Effector memory CD8-positive, alpha-beta T cell (primary cell): ENCODE measurements at places on chromosomes 16 and 17.
A peak's percentile ranks its signal among the peaks of the same experiment; 100 is the strongest.

GRCh38 chr17:21475571-21475970 is 99.4 kb downstream of the KCNJ12 start:
- no peak for DNase-seq

- no peak for DNase-seq
Observed at GRCh38 chr17:72249441-72249840, 128.6 kb downstream of the SOX9 start.

DNA sequence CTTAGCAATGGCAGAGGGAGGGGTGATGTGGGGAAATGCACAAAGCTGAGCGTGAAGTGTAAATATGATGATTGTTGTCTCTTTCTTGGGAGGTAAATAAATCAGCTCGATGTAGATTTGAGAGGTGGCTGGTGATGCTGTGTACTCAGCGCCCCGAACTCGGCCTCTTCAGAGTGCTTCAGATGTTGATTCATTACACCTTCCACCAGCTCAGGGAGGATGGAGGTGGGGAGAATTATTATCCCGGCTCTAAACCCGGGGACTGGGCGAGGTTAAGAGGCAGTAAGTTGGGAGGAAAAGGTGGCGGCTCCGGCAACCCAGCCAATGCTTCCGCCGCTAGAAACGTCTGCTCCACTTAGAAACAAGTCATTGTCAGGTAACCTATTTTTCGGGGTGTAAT is 86.5 kb downstream of the RPA1 start:
- DNase-seq = no peak

GRCh38 chr16:21603928-21604327 is 4.6 kb downstream of the METTL9 start:
- no peak for DNase-seq

GRCh38 chr17:2695961-2696760 is 15.4 kb downstream of the CLUH start:
- DNase-seq = no peak

DNA sequence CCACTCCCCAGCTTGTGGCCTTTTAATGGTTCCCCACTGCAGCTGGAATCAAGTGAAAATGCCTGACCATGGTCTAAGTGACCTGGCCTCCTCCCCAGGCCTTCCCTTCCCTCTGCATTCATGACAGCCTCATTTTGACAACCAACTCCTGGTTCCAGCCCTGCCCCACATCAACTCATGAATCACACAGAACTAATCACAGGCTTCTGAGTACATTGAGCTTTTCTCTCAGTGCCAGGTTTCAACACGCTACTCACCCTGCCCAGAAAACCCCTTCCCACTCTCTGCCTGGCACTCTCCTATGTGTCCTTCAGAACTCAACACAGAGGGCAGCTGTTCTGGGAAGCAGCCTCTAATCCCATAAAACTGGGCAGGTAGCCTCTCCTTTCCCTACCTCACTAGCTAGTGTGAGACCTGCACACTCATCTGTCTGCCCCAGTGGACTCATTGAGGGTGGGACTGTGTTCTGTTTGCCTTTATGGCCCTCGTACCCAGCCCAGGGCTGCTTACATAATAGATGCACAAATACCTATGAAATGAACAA is 313.6 kb downstream of the GRIN2A start:
- no peak for DNase-seq

GRCh38 chr16:1781254-1781653 is 1.1 kb downstream of the SPSB3 start:
- no peak for DNase-seq

- DNase-seq = no peak
Observed at GRCh38 chr16:66264311-66265047, 102.0 kb upstream of the CDH5 start.

GRCh38 chr16:20995711-20996110 is 95.1 kb downstream of the LYRM1 start:
- DNase-seq = no peak

- DNase-seq = no peak
Observed at GRCh38 chr17:13027246-13027645, 9.4 kb upstream of the ELAC2 start.

DNA sequence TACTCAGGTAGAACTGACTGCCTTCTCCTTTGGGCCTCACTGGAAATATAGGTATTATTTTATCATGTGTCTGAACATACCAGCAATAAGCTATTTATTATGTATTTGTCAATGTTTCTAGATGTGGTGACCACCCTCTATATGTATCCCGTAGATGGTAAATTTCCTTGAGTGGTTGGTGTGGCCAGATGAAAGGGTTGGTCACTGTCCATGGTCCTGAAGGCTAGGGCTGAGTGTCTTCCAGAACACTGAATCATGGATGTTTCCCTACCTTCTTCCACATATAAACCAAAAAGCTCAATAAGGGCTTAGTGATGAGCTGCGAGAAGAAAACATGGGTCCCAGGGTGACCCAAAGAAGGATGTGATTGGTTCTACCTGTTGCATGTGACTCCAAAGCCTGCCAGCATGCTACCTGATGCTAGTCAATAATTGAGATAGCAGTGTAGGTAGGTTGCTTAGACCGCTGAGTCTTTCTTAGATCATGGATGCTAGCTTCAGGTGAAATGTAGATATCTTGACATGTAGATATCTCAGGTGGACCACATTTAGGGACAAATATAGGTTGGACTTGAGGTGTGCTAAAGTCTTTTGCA is 150.3 kb downstream of the ASIC2 start:
- DNase-seq = no peak

GRCh38 chr17:60392042-60392844 is at the start of gene USP32:
USP32 (minus strand) TSS chr17:60392133; CDS start chr17:60391939, 194 bp downstream.
- peak; percentile 96 for DNase-seq

DNA sequence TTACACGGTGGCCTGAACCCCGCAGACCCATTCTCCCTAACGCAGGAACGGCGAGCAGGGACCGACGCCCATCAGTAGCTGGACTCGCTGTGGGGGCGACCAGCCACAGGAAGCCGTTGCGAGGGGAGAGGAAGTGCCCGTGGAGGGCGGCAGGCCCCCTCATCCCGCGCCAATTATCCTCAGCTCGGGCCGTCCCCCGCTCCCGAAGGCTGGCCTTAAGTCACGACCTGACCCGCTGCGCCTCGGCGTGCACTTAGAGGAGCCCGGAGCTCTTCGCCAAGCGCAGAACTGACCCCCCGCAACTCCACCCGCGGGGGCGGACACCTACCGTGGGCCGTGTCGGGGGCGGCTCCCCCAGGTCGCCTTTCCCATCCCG is 401 bp downstream of the ARL16 start:
- DNase-seq = no peak

DNA sequence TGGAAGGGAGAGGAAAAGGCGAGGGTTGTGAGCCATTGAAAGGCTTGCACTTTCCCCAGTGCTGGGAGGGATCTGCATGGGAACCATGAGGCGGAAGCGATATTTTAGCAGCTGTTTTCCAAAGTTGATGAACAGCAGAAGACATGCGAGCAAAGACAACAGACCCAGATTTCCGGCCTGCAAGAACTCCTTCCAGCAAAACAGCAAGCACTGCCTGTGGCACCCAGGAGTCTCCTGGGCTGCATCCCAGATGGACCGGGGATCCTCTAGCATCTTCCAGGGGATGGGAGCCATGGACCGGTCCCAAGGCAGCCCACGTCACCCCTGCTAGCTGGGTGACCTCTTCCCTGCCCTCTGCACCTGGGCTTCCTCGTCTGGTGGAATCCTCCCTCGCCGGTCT is 162.8 kb downstream of the IRF8 start:
- no peak for DNase-seq

DNA sequence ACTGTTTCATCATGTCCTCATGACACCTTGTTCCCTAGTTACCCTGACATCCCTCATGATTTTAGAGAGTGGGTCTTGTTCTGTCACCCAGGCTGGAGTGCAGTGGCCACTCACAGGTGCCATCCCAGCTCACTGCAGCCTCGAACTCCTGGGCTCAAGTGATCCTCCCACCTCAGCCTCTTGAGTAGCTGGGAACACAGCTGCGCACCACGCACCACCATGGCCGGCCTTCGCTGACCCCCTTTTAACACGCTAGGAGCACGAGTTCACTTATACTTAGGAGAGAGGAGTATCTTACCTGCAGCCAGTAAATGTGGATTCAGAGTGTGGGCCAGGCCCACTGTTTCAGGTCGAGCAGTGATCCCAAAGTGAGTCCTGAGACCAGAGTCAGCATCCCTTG is 21.4 kb downstream of the NT5M start:
- no peak for DNase-seq

DNA sequence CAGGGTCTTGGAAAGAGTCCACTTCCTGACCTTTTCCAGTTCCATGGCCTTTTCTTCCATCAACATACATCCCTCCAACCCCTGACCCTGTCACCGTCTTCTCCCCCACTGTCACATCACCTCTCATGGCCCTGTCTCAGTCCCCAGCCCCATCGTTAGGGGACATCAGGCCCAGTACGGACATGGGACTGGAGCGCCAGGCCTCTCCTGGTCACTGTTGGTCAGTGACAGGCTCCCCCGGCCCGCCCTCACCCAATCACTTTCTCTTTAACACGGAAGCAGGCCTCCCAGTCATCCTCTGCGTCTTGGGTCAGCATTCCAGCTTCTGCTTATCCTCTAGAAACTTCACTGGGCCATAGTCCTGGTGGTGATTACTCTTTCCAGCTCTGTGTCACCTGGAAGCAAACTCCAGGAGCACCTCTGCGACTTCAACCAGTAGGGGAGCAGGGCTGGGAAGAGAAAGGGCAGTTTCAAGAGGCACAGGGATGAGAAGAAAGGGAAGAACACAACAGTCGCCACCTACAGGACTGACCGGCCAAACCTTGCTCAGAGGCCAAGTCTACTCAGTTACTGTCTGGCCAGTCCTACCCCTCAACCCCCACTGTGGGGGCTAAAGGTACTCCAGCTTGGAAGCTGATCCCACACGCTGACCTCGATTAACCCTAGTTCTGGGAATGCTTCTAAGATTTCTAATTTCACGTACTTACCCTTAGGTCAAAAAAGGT is 15.9 kb upstream of the ICAM2 start:
- no peak for DNase-seq

DNA sequence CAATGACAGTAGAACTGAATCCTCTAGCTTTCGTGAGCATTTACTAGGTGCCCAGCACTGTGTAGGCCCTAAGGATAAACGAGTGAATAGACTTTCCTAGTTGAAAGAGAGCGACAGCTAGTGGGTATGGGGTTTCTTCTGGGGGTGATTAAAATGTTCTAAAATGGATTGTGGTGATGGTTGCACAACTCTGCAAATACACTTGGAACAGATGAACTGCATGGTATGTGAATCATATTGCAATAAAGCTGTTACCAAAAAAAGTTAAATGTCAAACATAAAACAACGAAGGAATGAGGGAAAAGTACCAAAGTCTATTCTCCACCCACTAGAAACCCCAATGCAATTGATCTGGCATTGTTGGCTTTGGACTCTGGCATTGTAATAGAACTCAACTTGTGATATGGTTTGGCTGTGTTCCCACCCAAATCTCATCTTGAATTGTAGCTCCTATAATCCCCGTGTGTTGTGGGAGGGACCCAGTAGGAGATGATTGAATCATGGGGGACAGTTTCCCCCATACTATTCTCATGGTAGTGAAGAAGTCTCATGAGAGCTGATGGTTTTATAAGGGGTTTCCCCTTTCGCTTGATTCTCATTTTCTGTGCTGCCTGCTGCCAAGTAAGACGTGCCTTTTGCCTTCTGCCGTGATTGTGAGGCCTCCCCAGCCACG is 70.5 kb downstream of the MARF1 start:
- DNase-seq = no peak

- DNase-seq = no peak
Observed at GRCh38 chr17:56244268-56244890, 91.1 kb downstream of the ANKFN1 start.

DNA sequence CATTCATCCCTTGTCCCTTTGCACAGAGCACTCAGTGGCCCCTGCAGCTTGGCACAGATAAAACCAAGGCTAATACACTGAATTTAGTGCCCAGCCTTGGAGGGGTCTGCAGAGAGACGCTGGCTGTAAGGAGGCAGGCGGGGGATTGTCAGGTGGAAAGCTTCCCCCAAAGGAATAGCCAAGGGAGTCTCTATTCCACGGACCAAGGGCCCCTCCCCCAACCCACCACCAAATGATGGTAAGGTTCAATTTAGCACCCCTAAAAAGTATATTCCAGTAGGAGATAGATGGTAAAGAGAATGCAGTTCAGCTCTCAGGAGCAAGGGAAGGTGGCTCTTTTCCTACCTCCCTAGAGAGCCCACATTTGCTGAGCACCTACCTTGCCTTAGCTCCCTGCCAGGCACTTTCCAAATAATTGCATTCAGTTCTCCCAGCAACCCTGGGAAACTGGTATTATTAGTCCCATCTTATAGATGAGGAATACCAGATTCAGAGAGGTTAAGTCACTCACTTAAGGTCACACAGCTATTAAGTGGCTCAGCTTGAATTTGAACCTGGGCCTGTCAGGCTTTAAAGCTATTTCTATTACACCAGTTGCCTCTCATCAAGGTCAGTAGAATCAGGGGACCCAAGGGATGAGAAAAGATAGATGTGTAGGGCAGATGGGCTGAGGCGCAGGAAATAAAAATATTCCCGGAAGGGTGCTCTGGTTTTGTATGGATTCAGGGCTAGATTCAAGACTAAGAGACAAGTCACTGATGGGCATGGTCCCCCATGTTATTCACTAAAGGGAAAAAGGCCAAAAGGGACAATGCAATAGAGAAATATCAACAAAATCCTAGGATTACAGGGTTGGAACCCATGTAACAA is 20.0 kb upstream of the ZFHX3 start:
- no peak for DNase-seq

DNA sequence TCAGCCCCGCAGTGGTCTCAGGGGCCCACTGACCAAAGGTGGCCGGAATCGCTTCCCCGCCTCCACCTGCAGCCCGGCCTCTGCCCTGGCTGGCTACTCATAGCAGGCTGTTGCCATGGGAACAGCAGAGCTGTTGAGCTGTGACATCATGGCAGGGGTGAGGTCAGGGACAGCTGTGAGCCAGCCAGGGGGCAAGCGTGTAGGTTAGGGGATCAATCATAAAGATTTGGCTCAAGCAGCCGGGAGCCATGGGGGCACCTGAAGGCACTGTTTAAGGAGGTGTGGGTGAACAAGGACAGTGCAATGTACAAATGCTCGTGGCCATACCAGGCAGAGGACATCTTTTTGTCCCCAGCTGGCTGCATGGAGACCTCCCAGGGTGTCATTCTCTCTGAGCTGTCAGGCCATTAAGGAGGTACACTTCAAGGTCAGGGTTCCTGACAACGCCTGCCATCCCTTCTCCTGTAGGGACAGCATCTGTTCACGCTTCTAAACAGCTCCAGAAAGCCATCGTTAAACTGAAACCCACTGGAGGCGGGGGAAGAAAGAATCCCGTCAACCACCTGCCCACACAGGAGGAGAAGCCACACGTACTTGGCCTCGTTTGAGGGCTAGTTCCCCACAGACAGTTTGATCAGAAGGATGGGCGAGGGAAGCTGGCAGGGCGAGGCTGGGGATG is at the start of gene CEP295NL:
CEP295NL (minus strand) TSS at position 101 of the 679 bp plus-strand sequence. CDS start 1,373 bp downstream, outside the sequence.
- no peak for DNase-seq
